ENCODE measurements at places on chromosomes 5 and 9.

DNA sequence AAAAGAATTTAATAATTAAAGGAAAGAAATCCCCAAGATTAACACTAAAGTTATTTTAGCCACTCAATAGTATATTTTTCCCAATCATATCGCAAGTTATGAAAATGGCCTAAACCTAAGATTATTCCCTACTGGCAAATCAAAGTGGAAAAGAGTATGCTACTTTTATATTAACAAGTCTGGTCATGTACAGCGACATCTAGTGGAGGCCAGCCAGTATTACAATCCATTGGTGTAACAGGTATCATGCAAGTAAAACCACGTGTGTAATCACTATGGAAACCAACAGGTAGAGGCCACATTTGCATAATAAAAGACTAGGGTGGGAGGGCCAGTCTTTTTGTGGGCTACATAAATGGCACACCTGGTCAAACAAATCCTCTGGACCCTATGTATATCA is 976.4 kb upstream of the CDH9 start:
- no peak for DNase-seq

GRCh38 chr5:136133922-136134379 is 1.3 kb downstream of the SMAD5 start:
- no peak for DNase-seq

- peak; percentile 35 for DNase-seq
Measured at GRCh38 chr5:7745882-7746610, 104.9 kb downstream of the CFAP90 start.

GRCh38 chr5:168307925-168308584 is 16.6 kb downstream of the WWC1 start:
- no peak for DNase-seq

DNA sequence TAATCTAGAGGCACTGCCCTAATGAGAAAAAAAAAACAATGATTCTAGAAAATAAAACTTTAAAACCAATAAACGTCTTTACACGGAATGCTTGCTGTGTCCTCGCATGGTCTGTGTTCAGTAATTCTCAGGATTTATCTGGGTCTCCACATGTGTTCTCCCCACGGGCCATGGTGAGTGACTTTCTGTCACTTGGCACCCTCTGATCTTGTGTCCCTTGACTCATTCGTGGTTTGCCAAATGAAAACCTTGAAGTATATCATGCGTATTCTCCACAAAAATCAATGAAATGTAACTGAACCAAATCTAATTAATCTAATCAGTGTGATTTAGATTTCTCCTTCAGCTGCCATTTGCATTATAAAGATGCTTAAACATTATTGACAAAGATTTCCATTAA is 48.0 kb downstream of the UBE2QL1 start:
- no peak for DNase-seq

GRCh38 chr9:19471737-19472648 is 63.2 kb downstream of the ACER2 start:
- DNase-seq: no peak

DNA sequence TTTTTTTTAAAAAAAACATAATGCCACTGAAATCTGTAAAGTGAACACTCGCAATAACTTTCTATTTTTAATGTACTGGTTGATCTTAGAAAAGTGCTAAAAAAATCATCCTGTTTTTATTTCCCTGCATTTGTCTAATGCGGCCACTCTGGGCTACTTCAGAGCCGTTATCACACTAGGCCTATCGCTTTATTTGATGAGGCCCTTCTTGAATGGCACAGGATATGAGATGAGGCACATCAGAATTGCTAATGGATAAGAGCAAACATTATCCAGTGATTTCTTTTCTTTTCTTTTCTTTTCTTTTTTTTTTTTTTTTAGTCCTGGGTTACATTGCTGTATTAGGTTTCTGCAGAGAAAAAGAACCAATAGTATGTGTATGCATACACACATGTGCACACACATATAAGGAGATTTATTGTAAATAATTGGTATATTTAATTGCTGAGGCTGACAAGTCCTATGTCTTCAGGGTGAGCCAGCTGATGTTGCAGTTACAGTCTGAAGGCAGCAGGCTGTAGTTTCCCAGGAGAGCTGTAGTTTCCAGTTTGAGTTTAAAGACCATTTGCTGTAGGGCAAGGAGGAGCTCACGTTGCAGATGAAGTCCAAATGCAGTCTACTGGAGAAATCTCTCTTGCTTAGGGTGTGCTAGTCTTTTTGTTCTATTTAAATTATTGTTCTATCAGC is 391.7 kb downstream of the MED10 start:
- DNase-seq: no peak
